Activated T-helper 2 cell treated with anti-CD3 and anti-CD28 coated beads, Interferon-gamma antibody, Interleukin-2, Interleukin-4, amounts not matched to agents 10 μg/mL and 5 μg/mL and 100 μg/mL, durations not matched to agents 14 hours and 24 hours and 36 hours (primary cell): ENCODE measurements at places on chromosomes 7 and 10.

GRCh38 chr10:46255801-46256747, 30.7 kb upstream of the ANTXRL start:
- no peak for DNase-seq

DNA sequence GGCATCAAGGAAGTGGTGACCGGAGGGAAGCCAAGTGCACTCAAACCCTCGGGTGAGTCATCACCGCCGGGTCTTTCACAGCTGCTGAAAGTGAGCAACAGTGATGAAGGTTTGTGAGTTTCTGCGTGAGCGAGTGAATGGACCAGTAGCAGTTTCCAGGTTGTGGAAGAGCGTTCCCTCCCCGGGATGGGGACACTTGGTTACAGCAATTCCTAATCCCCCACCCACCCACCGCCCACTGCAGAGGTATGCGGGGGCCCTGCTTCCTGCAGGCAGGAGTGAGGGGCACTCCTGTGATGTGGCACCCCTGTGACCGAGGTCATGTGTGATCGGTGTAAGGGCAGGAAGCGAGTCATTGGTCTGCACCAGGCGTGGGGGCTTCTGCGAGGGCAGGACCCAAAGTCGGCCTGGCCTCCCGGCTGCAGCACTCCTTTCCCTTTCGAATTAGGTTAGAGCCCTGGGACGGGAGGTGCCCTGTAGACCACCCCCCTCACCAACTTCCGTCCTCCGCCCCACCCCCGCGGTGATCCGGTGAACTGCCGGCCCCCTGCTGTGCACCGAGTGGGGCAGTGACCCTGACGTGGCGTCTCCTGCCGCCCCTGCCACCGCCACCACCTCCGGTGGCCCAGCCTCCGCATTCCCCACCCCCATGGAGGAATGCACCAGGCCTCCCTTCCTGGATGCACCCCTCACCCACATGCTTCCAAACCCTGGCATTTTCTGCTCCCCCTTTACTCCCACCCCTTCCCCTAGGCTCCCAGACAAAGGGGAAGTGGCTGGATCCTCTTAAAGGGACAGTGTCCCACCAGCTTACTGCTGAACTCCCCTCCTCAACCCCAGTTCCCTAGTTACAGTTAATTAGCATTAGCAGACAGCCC, 10.9 kb downstream of the LIMK1 start:
- DNase-seq: peak; percentile 65

GRCh38 chr7:158753900-158754299, 49.3 kb upstream of the NCAPG2 start:
- no peak for DNase-seq

DNA sequence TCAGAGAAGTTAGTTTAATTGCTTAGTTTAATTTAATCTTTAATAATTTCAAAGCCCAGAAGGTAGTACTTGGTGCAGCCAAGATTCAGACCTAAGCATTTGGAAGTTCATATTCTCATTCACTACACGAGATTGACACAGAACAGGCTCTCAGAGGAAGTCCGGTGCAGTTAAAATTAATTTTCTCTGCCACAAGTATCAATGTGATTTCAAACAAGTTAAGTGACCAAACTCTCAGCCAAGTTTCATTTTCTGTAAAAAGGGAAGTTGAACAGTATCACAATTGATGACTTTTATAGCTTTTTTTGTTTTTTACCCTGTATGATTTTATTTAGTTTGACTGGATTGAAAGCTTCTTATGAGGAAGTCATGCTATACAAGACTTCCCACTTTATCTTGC, 1494.9 kb upstream of the LRRTM3 start:
- no peak for DNase-seq

DNA sequence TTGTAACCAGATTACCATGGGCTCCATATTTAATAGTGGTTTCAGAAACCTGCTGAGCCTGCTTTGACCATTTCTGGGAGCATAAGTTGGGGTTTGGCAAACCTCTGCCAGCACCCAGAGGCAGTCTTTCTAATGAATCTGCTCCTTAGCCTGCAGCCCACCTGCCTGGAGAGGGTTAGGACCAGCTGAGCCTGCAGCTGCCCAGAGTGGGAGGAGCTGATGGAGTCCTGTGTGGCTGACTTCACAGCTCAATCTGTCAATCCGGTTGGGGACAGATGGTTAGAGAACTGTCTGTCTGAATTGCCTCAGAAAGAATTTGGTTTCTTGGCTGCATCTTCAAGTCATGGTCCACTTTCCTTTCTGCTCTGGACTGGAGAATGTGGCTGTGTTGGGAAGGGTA, 444.6 kb downstream of the NRG3 start:
- no peak for DNase-seq

DNA sequence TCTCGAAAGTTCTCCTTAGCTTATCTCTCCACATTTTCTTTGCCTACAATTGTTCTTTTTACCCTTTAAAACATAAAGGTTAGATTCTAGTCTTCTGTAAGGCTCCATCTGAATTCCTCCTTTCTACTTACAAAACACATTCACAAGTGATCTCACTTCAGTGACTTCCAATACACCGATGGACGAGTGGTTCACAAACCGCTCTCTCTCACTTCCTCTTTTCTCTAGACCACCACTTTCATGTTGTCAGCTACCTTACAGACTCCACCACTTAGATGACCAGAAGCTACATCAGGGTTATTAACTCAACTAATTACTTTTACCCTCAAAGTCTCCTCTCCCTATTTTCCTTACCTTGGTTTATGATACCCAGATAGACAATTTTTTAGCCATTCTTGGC, 11.8 kb downstream of the MET start:
- no peak for DNase-seq

DNA sequence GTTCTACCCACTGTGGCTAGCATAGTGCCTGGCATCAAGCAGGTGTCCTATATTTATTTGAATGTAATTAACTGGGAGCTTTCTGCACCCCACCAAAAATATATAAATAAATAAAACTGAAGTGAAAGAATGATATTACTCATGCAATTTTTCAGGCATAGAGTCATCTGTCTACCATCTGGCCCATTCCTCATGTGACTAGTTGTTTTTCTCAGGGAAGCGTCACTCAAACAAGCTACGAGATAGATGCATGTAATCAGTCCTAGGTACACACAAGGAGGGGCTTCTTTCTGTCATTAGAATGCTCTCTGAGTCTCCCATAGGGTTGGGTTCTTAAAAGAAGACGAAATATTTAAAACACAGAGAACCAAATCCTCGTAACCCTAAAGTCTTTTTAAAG, 255.5 kb upstream of the KMT2E start:
- no peak for DNase-seq

DNA sequence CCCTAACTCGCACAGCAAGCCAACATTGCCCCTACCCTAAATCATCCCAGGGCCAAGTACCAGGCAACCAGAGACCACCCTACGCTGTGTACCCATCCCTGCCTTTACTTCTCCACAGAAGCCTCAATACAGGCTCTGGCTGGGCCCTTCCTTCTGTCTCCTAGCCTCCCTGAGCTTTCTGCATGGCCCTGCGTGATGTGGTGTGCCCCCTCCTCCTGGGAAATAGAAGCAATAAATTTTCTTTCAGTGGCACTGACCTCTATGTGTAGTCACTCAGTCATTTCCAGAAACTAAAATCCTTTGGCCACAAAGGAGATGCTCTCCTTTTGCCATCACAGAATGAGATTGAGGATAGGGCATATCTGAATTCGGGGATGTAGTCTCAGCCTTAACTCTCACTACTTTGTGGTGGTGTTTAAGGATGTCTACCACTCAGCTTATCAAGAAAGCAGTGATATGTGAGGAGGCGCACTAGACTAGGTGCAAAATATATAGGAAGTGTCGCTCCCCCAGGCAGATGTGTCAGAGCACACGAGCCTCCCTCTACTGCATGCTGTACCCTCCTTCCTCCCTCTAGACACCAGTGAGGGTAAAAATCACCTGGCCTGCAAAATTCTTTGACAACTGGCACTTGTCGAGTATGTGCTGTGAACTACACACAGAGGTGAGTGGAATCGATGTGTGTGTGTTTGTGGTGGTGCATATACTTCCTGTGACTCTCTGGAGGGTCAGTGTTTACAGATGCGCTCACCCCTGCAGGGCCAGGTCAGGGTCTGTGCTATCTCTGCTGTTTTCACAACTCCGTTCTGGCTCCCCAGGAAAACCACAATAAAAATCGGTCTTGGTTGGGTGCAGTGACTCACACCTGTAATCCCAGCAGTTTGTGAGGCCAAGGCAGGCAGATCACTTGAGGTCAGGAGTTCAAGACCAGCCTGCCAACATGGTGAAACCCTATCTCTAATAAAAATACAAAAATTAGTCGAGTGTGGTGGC, 825.9 kb upstream of the IGFBP3 start:
- no peak for DNase-seq

DNA sequence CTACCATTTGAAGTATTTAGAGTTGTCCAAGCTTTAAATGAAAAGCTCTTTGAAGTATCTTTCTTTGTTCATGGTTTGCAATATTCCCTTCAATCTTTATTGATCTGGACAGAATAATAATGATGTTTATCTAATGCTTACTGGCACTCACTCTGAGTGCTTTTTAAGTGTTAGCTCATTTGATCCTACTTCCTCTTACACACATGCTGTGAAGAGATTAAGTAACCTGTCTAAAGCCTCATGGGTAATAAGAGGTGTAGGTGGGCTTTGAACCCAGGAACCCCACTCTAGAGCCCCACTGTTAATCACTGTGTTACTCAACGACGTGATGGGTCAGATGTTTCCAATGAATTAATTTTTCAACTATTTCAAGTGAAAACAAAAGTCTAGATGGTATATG, 31.1 kb upstream of the ADD3 start:
- no peak for DNase-seq

DNA sequence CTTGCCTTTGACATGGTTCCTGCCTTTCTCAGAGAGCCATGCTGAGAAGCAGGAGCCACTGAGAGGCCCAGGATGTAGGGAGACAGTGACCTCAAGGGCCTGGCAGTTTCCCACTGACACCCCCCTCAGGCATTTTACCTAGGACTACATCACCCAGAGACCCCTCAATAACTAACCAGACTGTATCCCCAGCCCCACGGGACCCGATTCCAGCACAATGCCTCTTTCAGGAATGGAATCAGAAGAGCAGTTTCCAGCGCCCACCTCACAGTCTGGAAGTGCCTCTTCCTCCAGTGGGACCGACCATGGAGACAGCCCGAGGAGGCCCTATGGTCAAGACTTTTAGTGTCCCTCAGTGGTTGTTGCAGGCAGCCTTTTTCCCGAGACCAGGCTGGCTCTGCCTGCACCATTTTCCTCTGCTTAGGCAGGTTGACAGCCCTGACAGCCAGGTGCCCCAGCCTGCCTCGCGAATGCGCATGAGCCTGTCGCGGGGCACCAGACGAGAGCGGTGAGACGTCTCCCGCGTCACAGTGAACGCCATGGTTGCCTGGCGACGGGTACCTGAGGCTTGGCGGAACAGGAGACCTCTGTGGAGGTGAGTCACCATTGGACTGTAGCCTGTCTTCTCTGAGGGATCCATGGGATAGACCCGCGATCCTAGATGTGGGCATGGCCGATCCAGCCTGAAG, 28.4 kb upstream of the ZNF273 start:
- DNase-seq: peak; percentile 4
